Activated naive CD4-positive, alpha-beta T cell (primary cell): ENCODE measurements at places on chromosomes 11 and 22.

- DNase-seq = no peak
These were observed 1074.5 kb downstream of the LRRC4C start for GRCh38 chr11:40384991-40385390.

GRCh38 chr11:13876423-13876822 is 86.1 kb upstream of the SPON1 start:
- DNase-seq = no peak

GRCh38 chr11:15629690-15630321 is 515.1 kb downstream of the INSC start:
- no peak for DNase-seq

- no peak for DNase-seq
These were observed 38.5 kb upstream of the SLC35C1 start for GRCh38 chr11:45766469-45766868.

- no peak for DNase-seq
These were observed 11.9 kb downstream of the BAIAP2L2 start for GRCh38 chr22:38098410-38099249.

DNA sequence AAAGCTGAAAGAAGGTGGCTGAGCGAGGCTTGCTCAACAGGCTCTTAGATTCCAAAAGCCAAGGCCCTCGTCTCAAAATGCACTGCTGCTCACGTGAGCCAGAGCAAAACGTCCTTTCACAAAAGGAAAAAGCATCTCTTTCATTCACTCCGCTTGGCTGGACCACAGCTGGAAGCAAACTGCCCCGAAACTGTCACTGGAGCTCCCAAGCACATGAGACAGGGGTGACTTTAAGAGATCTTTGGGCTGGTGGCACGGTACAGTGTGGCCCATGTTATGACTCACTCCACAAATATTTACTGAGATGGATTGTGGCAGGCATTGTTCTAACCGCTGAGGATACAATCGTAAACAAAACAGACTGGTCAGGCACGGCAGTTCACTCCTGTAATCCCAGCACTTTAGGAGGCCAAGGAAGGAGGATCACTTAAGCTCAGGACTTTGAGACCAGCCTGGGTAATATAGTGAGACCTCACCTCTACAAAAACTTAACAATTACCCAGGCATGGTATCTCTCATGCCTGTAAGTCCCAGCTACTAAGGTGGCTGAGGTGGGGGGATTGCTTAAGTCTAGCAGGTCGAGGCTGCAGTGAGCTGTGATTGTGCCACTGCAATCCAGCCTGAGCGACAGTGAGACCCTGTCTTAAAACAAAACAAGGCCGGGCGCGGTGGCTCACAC is 3.6 kb downstream of the PLA2G6 start:
- DNase-seq = no peak

GRCh38 chr11:10125522-10126133 is 168.4 kb downstream of the SBF2 start:
- no peak for DNase-seq

- no peak for DNase-seq
These were observed 35.0 kb downstream of the GNAZ start for GRCh38 chr22:23105304-23105703.

DNA sequence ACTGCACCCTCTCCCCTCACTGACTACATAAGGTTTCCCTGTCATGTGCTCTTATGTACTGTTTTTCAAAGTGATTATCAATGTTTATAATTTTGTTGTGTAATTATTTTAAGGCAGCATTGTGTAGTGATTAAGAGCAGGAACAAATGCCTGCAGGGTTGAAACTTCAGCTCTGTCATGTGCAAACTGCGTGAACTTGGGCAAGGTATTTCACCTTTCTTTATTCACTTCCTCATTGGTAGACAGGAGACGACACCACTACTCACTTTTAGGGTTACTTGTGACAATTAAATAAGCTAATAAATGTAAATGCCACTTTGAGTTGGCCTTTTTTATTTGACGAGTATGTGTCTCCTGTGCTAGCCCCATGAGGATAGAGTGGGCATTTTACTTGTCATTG is 86.5 kb upstream of the E2F8 start:
- no peak for DNase-seq

GRCh38 chr11:80155412-80156017 is 714.7 kb upstream of the TENM4 start:
- no peak for DNase-seq

GRCh38 chr22:44623771-44624510 is 78.1 kb upstream of the PRR5 start:
- no peak for DNase-seq

DNA sequence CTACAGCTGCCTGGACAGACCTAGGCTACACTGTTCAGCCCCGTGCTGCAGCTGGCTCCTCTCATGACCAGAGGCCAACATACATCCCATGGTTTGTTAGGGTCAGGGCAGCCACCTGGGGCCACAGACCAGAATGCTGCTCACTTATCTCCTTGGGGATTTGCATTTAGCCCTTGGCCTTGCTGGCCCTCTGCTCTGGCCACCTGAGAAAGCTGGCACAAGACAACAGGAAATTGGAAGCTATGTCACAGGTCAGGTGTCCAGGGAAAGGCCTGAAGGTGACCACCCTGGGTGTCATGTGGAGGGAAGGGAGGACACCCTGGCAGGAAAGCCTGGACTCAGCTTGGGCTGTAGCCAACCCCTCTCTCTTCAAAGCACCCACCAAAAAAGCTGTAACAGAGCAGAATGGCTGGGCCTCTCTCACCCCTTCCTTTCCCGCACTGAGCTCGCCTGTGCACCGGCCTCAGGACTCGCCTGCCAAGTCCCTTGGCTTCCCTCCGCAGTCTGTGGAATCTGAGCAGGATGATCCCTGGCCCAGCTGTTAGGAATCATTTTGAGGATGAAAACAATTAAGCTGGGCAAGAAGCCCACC is 86.3 kb downstream of the SNX19 start:
- no peak for DNase-seq

DNA sequence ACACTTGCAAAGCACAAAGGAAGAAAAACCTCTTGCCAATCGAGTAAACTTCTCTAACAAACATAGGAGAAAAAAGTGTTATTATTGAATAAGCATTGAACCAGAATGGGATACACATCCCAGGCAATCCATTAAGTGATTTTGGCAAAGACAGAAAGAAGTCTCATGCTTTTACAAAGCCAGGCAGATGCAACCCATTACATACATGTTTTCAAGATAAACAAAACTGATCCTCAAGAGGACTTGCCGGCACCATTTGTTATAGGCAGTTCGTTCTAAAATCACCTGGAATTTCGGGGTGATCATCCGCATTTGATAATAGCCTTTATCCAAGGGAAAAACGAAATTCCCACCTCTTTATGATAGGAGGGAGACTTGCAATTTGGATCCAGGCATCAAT is 97.5 kb upstream of the RAG2 start:
- no peak for DNase-seq
